ENCODE measurements at places on chromosomes 3 and 15.

- DNase-seq = no peak
These were observed 151.5 kb upstream of the BHLHE40 start for GRCh38 chr3:4827767-4828166.

DNA sequence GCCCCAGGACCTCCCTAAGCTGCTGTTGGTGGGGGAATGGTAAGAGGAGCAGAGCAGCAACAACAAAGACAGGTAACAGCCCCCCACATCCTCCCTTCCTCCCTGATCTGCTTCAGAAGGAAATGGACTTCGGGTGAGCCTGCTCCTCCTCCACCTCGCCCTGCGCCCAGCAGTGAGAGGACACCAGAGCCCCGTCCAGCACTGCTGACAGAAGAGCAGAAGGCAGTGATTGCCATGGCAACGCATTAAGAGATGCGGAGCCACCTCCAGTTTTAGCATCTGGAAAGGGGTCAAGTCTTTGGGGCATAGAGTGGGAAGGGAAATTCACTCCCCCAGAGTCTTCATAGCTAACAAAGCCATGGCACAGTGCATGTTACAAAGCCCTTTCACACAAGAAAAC lies 77.6 kb upstream of the HRH1 start:
- DNase-seq = no peak

- no peak for DNase-seq
These were observed 163.5 kb upstream of the EOMES start for GRCh38 chr3:27885641-27886040.

- no peak for DNase-seq
These were observed 15.6 kb downstream of the TEX264 start for GRCh38 chr3:51686512-51687215.

- DNase-seq = no peak
These were observed 98.6 kb upstream of the ETV5 start for GRCh38 chr3:186207515-186207914.

DNA sequence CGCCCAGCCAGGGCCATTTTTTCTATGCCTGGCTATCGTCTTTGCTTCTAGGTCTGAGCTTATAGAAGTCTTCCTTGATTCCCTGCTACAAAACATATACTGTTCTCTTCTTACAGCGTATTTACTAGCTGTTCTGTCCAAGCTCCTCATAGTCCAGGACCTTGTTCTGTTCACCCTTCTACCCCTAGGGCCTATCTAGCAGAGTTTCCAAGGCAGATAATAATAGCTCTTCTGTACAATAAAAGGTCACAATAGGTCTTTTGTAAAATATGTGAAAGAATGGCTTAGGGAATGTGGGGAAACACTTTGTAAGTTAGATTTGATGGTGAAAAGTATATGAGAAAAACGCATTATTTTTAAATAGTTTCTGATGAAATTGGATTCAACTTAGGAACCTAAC lies 158.2 kb downstream of the P3H2 start:
- DNase-seq = no peak

DNA sequence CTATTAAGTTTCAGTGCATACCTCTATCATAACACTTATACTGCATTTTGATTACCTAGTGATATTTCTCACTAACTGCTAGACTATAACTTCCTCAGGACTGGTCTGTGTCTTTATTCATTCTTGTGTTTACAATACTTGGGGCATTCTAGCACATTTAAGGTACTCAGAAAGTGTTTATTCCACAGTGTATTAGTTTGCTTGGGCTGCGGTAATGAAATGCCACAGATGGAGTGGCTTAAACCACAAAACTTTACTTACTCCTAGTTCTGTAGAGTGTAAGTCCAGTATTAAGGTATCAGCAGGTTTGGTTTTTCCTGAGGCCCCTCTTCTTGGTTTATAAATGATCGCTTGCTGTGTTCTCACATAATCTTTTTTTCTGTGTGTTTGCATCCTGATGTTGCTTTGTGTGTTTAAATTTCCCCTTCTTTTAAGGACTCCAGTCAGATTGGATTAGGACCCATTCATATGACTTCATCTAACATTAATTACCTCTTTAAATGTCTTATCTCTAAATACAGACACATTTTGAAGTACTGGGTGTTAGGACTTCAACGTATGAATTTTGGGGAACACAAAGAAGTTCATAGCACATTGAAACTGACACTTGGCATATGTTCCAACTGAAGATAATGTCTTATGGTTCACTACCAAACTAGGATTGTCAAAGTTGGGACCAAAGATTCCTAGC lies 23.9 kb downstream of the RNF111 start:
- DNase-seq = no peak

DNA sequence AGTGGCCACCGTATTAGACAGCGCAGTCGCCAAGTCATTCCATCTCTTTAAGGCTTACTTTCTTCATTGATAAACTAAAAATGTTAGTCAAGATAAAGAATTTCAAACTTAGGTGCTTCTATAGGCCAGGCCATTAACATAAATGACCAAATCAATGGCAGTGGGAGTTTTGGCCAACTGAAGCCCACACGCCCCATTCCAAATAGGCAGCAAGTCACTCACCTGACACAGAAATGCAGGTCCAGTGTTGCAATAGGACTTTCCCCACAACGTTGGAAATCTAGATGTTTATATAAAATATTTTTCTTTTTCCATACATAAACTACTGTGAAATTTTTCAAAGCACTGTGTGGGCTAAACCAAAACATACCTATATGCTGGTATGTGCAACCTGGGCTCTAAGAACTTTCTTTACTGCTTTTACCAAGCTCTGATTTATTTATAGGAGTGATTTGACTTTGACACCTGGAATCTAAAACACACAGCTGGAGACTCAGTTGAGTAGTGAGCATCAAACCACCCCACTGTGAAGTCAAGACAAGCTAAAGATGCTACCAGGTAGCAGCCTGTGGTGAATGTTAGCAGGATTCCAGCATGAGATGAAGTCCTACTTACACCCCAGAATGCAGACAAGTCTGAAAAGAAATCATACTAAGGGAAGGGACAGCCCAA lies 15.1 kb downstream of the GOLIM4 start:
- DNase-seq = no peak

GRCh38 chr15:69531665-69532027 lies 79.0 kb downstream of the RPLP1 start:
- no peak for DNase-seq

DNA sequence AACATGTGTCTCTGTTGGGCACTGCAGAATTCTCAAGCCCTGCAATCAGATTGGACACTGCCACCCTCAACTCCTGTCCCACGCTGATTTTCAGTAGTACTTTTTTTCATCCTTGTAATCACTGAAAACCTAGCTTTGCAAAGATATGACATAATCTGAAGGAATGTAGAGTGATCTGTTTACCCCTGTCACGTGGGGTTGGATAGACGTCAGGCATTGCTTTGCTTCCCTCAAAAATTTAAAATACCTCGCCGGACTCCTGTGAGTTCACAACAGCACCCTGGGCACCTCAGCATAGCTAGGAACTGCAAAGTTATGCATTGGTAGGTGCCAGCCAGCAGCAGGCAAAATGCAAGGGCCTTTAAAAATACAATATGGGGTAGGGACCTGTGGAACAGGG lies 71.1 kb upstream of the OXTR start:
- DNase-seq = no peak

DNA sequence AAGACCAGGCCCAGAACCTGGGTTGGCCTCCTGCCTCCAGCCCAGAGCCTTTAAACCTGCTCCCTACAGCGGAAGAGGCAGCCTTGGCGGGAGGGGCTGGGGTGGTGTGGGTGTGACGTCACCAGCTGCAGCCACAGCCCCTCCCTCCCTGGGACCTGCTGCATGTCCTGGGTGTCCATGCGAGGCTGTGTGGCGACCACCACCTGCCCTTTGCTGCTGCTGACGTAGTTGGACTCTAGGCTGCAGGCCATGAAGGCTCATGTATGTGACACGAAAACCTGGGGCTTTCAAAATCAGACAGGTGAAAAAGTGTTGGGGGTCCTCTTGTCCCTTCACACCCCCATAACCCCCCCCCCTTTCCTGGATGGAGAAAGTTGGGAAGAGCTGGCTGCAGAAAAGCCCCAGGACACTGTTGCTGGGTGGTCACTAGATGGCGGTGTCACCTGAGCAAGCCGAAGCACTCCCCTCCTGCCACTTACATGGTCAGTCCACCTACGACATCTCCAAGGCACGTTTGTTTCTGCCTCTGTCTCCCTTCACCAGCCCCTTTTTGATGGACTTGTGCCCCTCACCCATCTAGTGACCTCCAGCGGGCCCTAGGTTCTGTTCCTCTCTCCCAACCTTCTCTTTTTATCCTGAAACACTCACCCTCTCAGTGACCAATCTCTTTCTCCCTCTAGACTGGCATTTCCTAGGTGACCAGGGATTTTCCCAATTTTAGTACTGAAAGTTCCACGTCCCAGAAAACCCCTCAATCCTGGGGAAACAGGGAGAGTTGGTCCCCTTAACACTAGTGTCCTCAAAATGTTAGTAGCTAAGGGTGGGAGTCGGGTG lies 35.2 kb downstream of the SLC6A20 start:
- DNase-seq = peak; percentile 76

DNA sequence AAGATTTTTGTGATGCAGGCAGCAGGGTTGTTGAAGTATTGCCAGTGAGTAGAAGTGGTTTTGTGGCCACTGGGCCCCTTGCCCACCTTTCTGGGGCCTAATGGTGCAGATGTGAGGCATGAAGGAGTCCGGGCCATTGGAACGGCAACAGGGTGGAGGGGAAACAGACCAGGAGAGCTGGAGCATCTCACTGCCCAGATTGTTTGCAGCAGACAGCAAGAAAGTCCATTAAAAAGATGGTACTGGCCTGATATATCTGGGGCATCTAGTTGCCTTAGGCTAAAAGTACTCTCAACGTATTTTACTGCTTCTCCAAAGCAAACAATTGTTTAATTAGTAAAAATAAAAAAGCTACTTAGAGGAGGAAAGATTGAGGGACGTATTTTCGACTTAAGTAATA lies 298.4 kb downstream of the SATB1 start:
- no peak for DNase-seq

- DNase-seq = no peak
These were observed 6.3 kb downstream of the MTMR10 start for GRCh38 chr15:30985081-30985531.

GRCh38 chr15:47715856-47716445 lies 1.4 kb upstream of the SEMA6D start:
- peak; percentile 47 for DNase-seq

- no peak for DNase-seq
These were observed 21.0 kb downstream of the RFT1 start for GRCh38 chr3:53109190-53109589.

DNA sequence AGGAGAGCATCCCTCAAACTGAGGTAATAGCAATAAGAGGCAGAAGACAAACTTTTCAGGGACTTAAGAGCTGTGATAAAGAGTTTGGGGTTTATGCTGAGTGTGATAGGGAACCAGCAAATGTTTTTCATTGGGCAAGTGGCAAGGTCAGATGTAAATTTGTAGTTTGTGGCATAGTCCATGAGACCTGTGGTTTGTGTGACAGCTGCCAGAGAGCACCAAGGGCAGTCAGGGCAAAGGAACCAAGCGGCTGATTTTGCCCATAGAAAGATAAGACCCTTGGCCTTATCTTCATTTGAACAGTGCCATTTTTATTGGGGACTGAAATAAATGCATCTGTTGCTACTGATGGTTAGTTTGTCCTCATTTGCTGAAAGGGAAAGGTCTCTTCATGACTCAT lies 220.3 kb downstream of the LRRN1 start:
- DNase-seq = no peak

- no peak for DNase-seq
These were observed 59.5 kb upstream of the TMEM115 start for GRCh38 chr3:50418850-50419249.

DNA sequence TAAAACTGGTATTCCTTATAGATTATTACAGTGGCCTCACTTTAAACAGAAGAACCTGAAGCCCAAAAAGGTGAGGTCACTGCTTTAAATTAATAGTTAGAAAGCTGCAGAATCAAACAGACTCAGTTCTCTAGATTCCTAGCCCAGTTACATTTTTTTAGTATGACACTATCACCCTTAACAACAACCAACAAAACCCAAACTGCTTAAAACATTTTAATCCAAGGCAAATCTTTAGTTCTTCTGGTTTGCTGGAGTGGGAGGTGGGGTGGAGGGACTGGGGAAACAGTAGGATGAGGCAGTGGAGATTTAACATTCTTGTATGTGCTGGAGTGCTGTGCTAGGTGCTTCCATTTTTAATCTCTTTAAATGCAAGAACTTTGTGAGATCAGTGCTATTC lies 631.6 kb upstream of the KCNMB2 start:
- DNase-seq = no peak

DNA sequence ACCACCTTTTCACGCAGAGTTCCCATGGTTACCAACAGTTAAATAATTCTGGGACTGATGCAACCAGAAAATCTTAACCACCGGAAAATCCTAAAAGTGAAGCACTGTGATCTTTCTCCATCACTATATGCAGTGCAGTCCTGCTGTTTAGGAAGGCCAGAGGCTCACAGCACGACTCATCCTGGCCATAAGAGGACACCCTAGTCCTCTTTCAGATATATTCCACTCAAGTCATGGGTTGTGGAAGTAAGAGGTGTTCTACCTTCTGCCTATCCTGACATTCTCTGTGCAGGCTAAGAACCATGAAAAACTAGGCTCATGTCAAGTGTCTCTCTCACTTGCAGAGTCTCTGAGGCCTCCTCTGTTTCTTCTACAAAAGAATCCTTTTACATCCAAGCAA lies 67.2 kb downstream of the DHX30 start:
- DNase-seq = no peak

All from ecto neural progenitor cell (in vitro differentiated cells).